Caki2 (cell line): ENCODE measurements at places on chromosomes 11 and 22.

DNA sequence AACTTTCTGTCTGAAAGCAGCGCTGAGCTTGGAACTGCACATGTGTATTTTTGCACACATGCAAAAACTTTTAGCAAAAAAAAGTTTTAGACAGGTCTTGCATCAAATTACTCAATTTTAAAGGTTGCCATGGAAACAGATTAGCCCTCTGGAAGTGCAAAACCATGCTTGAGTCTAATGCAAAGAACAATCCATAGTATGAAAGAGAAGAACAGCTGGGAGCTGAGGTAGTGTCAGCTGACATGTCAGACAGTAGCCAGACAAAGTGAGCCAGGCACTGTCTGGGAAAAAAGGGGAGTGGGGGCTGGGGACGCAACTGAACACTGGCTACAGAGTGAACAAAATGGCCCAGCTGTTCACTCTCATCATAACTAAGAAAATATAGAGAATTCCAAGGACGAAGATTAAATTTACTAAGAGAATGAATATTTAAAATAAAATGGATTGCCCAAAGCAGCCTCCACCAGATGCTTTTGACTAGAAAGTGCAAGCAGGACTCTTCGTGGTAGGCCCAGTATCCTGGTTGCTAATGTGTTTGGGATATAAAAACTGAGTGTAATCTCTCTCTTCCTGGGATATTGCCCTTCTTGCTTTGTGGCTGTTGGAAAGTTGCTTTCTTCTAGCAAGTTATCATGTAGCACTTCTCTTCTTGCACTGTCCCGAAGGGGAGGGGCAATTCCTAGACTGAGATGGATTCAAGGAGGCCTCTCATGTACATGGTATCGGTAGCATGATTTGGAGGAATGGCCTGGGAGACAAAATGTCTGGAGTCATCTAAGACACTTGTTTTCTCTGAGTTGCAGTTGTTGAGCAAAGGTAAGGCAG is 434.1 kb upstream of the FAT3 start:
- no peak for DNase-seq

DNA sequence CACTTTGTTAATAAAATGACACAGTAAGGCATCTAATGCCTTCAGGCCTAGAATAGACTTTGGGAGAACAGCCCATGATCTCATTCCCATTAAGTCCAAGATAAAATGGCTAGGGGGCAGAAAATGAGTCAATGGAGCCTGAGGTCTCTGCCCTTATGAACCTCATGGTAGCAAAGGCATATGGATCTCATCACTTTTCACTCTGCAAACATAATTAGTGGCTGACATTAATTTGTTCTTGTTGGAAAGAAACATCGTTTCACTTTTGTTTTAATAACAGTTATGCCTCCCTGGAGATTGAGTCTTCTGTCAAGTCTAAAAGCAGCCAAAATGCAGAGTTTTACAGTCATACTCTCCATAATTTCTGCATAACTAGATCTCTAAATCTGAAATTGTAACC is 111.8 kb upstream of the API5 start:
- no peak for DNase-seq

GRCh38 chr22:44703255-44703870 is 1.4 kb downstream of the PRR5 start:
- no peak for DNase-seq

DNA sequence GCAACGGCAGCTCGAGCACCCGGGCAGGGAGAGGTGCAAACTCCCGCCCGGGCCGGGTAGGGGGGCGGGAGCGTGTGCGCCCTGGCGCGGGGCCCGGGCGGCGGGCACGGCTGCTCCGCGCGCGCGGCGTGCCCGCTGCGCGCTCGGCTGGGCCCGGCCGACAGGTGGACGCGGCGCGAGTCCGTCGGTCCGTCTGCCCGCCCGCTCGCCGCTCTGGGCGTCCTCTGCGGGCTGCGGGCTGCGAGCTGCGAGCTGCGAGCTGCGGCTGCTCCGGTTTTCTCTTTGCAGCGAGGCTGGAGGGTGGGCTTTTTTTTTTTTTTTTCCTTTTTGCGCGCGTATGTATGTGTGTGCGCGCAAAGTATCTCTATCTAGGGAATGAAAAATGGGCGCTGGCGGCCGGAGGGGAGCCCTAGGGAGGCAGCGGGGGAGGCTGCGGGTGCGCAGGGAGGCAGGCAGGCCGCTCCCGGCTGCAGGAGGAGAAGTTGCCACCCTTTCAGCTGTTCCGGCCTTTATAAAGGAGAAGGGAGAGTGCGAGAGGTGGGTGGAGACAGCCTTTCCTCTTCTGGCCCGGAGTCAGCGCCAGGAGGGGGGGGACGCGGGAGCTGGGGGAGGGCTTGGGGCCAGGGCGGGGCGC is at the start of gene PDGFB:
PDGFB (minus strand) TSS at position 487 of the 634 bp plus-strand sequence. CDS start 1,019 bp downstream, outside the sequence.
- peak; percentile 77 for DNase-seq

- no peak for DNase-seq
Observed at GRCh38 chr11:87081358-87081757, 43.6 kb downstream of the TMEM135 start.

DNA sequence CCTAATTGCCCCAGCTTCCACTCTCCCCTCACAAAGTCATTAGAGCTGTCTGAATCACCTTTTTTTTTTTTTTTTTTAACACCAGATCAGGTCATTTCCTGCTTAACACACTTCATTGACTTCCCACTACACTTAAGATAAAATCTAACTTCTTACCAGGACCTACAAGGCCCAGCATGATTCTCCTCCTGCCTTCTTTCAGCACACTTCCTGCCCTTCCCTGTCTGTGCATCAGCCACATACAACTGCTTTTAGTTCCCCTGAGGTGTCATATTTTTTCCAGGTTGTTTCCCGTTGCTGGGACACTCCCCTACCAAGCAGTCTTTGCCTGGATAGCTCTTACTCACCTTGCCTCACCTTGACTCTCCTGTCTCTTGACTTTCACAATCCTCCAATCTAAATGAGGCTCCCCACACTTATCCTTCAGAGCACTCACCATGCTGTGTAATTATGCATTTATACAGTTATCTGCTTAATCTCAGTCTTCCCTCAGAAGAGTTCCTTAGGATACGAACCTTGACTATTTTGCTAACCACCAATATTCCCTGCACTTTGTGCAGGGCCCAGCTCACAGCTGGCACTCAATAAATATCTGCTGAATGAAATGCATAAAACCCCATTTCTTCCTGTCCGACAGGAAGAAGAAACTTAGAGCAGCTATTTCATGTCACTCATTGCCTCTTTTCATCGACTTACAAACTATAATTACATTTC is 96.6 kb upstream of the AKIP1 start:
- DNase-seq, result peak; percentile 80

- no peak for DNase-seq
Observed at GRCh38 chr11:85539029-85539689, 88.0 kb downstream of the DLG2 start.

GRCh38 chr11:93719310-93719709 is 22.0 kb downstream of the TAF1D start:
- DNase-seq, result no peak

DNA sequence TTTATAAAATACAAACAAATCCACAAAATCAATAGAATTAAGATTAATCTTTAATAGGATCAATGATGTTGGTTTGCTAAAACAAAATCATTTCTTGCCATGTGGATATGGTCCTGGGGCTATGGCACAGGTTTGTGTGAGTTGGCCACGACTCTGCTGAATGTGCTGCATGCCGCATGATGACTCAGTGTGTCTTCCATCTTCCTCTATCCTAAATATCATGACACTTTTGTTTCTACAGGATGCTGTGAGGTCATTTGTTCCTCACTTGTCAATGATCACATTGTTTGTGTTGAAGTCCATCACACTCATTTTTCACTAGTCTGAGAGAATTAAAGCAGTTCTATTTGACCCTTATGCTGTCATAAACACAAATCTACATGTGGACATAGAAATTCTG is 167.2 kb upstream of the ZBED5 start:
- DNase-seq, result no peak

DNA sequence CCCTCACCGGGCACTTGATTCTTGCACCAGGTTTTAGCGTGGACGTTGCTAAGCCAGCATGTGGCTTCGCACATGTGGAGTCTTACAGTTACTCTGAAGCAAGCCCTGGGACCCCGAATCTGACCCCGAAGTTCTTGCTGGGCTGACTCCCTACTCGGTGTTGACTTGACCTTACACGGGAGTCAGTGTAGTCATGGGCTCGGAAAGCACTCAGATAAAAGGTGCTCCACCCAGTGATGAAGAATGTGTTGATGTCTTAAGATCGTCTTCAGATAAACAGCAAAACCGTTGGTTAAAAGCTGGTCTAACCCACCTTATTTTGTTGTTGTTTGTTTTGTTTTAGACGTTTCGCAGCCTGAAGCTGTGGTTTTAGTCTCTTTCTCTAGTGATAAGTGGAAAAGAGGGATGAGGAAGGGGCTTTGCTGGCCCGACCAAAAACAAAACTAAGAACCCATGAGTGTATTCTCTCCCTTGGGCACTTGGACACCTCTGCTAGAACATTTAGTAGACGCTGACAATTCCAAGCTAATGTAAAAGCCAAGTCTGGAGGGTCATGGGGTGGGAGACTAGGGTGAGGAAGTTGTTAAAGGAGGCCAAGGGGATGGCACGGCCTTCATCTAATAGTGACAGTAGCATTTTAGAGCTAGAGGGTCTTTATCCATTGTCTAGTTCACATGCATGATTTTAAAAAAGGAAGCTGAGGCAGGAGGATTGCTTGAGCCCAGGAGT is 69.9 kb downstream of the BCR start:
- DNase-seq, result no peak

DNA sequence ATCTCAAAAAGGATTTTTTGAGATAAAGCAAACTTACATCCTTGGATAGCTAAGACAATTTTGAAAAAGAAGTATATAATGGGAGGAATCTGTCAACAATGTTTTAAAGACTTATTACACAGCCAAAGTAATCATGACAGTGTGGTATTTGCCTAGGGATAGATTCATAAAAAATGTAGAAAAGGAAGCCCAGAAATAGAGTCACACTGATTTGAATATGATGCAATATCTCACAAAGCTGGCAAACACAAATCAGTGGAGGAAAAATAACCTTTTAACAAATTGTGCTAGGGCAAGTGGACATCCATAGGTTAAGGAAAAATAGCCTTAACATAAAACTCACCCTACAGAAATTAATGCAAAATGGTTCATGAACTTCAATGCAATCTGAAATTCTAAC is 6.0 kb downstream of the XKR3 start:
- no peak for DNase-seq
